ENCODE measurements at places on chromosomes 3 and 15.

DNA sequence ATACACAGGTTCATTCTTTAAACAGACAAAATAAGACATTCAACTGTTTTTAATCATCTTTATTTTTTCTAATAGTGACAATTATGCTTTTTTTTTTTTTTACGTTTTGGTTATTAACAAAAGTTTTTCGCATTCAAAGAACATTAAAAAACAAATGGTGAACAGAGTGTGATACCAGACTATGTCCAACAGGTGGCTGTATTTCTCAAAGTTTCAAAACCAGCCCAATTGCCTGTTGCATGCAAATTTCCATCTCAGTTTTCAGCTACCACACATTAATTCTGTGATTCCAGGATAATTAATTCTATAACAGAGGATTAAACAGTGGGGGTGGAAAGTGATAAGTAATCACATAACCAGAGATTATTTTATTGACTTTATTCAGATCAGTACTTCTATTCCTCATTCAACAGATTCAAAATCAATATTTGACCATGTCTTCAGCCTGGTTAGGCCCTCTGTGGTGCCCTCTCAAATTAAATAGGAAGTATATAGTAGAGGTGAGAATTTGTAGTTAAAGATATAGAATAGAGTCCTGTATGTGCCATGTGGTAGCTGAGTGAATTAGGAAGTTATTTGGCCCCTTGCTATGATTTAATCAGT, 122.2 kb upstream of the DCBLD2 start:
- no peak for DNase-seq

GRCh38 chr3:111392894-111393398, 149.1 kb upstream of the CD96 start:
- DNase-seq: no peak

GRCh38 chr3:155302481-155302880, 9.0 kb upstream of the STRIT1 start:
- DNase-seq: no peak

GRCh38 chr3:119647843-119648575, 12.4 kb downstream of the POPDC2 start:
- DNase-seq: no peak

DNA sequence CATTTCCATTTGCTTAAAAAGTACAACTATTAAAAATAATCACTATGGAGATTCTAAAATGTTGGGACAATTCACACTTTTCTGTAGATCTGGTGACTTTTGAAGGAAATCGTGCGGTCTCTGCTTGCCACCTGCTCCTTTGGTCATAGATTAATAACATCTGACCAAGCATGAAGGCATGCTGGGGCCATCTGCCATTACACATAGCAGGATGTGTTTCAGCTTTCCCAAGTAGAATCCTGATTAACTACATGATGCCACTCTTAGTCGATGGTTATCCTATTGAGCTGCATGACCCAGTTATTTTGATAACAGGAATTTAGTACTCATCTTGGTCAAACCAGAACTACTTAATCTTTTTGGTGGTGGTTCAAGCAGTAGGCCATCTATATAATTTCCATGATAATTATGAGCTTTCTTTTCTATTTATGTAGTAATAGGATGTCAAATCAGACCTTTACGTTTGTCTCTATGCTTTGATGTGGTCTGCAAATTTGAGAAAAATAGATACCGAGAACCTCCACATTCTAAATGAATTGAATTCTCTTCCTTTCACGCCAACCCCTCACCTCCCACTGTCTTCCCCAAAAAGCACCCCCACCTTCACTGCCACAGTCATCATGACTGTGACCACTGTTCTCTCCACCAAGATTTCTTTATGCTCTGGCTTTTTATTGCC, 158.1 kb downstream of the DIPK2A start:
- DNase-seq: no peak

GRCh38 chr15:71892335-71892734, 82.0 kb downstream of the NR2E3 start:
- DNase-seq: no peak

Measured in ureter (tissue), 1 donor.